ENCODE measurements at places on chromosomes 7 and 10. TPM values are rescaled to one million over a fixed set of nuclear protein-coding genes. Genes with fewer than 3 reads are reported as not detected.

The CUBN gene
- 5.6 TPM for total RNA-seq

The LUC7L2 gene
- 183 TPM for total RNA-seq

DNA sequence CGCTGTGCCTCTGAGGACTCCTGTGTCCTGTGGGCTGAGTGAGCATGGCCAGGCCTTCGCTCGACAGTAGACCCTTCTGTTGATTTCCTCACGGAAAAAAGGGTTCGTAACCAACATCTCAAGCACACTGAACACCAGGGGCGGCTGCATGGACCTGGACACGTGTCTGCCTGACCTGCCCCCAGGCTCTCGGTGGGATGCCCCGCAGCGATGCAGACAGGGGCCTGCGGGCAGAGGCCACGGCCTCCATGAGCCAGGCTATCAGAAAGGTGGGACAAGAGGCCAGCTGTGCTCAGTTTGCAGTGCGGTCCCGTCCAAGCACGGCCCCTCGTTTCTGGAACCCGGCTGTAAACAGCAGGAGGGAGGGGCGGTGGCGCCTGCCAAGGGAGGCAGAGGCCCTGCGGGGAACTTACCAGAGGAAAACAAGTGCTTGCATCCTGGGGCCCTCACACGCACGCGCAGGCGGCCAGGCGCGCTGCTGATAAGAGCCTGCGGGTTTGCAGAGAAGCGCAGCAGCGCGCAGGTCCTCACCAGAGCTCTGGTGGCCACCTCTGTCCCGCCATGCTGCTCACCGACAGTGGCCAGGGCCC is 10.6 kb downstream of the GPR146 start:
- no peak for DNase-seq

DNA sequence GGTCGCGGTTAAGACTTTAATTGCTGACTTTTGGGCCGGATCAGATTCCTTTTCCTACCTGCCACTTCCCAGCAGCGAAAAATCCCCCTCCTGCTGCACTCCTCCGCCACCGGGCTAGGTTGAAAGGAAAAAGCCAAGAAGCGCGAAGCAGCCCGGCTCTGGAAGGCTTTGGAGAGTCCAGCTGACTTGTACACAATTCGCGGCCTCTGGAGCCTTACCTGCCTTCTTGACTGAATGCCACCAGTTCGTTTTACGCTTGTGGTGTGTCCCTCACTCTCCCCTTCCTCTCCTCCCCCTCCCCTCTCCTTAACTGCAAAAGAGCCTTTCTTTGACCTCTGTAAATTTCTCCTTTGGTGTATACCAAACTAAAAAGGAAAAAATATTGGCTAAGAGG is 2.7 kb upstream of the FEZF1 start:
- DNase-seq, result no peak

DNA sequence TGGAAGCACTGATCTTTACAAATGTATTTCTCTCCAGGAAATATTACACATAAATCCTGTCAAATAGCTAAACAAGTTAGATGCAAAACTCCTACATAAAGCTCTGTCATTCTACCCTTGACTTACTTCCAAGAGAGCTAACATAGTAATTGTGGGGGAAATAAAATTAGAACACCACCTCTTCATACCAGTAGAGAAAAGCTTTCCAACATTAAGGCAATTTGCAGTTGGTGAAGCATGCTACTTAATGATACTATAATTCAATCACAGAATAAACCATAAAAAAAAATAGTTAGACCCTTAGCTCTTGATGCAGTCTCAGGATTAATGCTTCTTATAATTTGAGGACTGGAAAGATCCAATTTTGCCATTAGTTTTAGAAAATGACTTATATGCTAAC is 35.2 kb downstream of the SEMA3A start:
- DNase-seq, result no peak

- no peak for DNase-seq
Measured at GRCh38 chr7:137958470-137959431, 43.1 kb downstream of the CREB3L2 start.

DNA sequence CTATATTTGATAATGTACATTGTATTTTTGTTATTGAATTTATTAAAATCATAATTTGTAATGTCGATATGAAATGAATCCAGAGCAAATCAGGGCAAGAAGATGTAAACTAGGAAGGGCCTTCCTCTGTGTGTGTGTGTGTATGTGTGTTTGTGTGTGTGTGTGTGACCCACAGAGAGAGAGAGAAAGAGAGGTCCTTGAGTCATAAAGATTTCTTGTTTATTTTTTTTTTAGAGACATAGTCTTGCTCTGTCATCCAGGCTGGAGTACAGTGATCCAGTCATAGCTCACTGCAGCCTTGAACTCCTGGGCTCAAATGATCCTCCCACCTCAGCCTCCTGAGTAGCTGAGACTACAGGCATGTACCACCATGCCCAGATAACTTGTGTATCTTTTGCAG is 50.7 kb downstream of the INPP5F start:
- no peak for DNase-seq
